ENCODE measurements at places on chromosomes 2 and 18.

- DNase-seq, result no peak
Observed at GRCh38 chr18:44844486-44844885, 163.8 kb downstream of the SETBP1 start.

GRCh38 chr18:54616220-54616848, 25.3 kb downstream of the DYNAP start:
- no peak for DNase-seq

DNA sequence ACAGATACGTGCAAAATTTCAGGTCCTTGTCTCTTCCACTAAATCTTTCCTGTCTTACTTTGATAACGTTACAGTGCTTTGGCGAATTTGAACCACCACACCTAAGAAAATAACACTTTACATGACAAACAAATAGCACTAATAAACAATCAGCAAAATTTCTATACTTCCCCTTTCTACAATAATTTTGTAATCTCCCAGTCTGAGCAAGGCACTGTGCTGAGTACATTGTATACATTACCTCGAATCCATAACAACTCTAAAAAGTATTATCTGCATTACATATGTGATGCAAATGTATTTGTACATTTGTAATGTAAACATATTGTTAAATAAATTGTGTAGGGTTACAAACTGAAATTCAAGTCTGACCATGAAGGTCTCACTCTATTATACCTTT, 49.9 kb downstream of the RTN4 start:
- no peak for DNase-seq

DNA sequence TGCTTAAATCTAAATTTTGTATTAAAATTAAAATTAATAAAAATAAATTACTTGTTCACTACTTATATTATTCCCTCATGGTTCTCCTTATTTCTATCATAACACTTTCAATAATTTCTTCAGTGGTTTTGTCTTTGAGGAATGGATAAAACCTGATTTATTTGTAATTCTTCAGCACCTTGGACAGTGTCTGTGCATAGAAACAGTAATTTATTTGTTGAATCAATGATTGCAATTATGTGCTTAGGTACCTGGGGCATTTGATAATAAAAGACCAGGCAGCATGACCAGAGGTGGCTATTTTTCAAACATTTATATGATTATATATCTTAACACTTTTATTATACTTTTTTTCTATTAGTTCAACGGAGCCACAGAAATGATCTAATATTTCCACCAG, 1062.7 kb downstream of the DSC3 start:
- no peak for DNase-seq

- no peak for DNase-seq
Observed at GRCh38 chr2:36173760-36174404, 181.7 kb upstream of the CRIM1 start.

DNA sequence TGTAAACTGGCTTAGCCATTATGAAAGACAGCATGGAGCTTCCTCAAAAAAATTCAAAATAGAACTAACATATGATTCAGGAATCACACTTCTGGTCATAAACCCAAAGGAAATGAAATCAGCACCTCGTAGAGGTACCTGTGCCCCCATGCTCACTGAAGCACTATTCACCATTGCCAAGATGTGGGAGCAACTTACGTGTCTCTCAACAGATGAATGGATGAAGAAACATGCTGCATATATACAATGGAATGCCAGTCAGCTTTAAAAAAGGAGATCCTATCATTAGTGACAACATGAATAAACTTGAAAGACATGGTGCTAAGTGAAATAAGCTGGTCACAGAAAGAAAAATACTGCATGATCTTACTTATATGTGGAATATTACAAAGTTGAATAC, 8.2 kb downstream of the SCTR start:
- no peak for DNase-seq

DNA sequence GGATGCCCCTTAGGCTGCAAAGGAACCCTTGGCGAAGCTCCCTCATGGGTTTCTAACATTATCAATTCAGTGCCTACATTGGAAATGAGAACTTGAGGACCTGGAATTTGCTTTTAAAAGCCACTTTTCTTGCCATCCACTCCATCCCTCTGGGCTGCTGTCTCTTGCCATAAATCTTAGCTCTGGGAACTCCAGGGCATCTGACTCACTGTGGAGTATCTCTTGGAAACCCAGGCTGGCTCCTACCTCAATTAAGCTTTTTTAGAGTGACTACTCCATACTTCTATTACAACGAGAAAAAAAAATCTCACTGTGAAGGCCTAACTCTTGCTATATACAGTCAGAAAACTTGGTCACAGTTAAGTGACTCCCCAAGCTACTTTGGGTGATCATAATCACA, 227.2 kb upstream of the SETBP1 start:
- no peak for DNase-seq

DNA sequence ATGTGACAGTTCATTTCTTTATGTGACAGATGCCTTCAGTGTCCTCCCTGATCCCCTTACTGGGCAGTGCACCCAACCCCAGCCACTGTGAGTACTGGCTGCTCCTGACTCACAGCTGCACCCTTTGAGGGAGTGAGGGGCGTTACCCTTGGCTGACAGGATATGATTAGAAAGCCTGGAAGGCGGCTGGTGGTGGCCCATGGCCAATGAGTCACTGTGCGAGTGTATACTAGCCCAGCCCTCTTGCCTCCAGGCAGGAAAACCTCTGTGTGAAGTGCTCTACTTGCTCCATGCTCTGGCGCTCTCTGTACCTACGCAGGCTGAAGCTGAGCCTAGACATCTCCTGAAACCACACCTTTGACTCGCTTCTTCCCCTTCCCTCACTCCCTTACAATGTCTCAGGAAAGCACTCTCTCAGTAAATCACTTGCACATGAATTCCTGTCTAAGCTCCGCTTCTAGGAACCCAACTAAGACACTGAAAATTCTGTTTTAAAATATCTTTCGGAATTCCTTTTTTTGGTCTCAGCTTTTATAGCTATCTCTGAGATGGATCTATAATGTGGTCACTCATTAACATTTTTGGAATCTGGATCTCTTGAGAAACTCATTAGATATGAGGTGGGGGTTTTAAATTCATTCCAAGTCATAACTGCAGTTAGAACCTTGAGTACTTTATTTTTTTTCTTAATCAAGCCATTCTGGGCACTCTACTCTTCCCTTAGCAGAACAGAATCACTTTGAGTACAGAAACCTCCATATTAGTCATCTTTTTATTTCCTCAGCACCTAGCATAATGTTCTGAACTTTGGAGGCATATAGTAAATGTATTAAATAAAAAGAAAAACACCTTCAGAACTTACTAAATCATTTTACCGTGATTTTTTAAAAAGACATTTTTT, 25.3 kb upstream of the STAM2 start:
- DNase-seq, result peak; percentile 70

DNA sequence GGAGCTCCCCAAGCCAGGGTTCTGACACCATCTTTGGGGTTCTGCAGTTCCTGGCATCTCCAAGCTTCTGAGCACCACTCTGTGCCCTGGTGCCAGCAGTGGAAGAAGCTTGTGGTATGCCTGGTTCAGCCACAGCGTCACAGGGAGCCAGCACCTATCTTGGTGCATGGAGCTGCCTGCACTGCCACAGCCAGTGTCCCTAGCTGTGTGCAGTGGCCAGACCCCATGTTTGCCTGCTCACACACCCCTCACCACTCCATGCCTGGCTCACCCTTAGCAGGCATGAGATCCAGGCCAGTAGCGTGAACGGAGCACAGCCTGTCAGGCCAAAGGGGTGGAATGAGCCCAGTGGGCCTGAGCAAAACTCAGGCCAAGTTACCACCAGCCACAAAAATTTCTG, 290.2 kb upstream of the LRATD1 start:
- DNase-seq, result no peak

- no peak for DNase-seq
Observed at GRCh38 chr2:65790676-65790935, 358.2 kb upstream of the SPRED2 start.

All from left colon (tissue), 2 donors.